ENCODE measurements at places on chromosomes 4 and X.

DNA sequence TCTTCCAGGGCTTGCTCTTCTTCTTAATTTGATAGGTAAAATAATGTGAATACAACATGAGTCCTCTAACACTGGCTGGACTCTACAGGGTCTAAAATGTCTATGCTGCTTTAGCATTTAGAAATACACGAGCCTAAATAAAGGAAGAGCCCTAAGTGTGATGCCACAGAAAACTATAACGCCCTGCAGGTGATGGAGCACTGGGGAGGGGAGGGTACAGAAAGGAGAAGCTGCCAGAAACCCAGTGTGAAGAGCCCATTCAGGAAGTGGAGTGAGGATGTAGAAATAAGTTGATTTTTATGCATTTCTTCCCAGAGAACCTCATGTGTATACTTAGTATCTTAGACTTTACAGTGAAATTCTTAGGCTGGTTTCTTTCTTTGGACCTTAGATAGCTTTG lies 83.4 kb downstream of the TNIP2 start:
- DNase-seq = no peak

DNA sequence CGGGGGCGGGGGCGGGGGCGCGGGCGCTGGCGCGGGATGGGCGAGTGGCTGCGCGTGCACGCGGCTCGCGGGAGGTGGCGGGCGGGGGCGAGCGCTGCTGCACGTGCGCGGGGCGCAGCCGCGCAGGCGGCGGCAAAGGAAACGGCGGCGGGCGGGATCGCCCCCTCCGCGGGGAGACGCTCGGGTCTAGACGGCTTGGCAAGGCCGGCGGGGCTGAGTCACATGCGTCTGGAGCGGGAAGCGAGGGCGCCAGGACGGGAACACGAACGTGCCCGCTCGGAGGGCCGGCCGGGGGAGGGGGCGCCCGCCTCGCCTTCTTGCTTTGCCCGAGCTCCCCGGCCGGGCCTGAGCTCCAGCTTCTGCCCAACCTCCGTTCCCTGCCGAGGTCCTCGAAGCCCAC lies 4.3 kb upstream of the HAUS7 start:
- DNase-seq = peak; percentile 36

DNA sequence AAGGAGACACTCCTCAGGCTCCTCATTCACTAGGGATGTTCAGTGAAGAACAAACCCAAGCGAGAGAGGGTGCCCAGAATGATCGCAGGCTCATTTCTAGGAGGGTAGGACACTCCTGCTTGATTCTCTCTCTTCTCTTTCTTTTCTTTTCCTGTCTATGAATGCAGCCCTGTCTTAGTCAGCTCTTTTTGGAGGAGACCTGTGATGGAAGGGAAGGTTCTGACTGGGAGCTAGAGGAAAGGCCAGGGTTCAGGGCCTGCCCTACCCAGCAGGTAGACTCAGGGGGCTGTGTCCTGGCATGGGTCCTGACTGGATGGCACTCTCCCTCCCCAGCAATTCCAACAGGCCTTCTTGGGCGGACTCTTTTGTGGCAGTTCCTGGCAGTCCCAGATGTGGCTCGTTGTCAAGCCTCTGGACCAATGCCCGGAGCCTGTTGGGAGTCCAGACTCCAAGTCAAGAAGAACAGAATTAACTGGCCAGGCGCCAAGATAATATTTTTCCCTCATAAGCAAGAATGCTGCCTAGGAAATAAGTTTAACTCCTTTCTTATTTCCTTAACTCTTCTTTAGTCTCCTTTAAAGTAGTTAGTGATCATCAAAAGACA lies 139.4 kb upstream of the SCML1 start:
- no peak for DNase-seq

GRCh38 chr4:121740796-121741409 lies 24.1 kb downstream of the SMIM43 start:
- DNase-seq = no peak

DNA sequence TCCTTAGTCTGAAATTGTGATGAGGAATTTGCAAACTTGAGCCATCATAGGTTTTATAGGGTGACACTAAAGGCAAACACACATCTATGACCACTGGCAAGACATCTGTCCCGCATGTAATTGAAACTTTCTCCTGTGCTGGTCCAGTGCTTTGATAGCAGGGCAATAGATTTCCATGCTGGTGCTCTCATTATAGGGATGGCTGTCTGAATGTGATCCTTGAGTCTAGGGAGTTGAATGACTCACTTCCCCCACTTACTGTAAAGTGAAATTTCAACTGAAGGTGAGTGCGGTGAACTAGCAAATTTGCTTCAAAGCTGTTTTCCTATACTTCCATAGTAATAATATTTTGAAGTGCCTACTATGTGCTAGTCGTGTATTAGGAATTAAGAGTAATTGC lies 1630.0 kb downstream of the STIM2 start:
- peak; percentile 35 for DNase-seq

DNA sequence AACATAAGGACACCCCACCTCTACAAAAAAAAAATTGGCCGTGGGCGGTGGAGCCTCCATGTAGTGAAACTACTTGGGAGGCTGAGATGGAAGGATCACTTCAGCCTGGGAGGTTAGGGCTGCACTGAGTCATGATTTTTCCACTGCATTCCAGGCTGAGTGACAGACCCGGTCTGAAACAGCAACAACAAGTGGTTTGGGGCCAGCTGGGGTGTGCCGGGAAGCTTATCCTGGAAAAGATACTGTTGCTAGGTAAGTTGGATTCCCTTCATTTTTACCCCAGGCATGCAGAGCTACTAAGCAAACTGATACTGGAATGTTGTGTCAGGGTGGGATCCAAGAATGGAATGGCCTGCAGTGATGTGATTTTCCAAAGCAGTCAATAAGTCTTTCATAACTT lies 57.0 kb downstream of the XAGE2 start:
- DNase-seq = no peak

GRCh38 chr4:140326395-140326993 lies 47.0 kb upstream of the SCOC start:
- peak; percentile 59 for DNase-seq

DNA sequence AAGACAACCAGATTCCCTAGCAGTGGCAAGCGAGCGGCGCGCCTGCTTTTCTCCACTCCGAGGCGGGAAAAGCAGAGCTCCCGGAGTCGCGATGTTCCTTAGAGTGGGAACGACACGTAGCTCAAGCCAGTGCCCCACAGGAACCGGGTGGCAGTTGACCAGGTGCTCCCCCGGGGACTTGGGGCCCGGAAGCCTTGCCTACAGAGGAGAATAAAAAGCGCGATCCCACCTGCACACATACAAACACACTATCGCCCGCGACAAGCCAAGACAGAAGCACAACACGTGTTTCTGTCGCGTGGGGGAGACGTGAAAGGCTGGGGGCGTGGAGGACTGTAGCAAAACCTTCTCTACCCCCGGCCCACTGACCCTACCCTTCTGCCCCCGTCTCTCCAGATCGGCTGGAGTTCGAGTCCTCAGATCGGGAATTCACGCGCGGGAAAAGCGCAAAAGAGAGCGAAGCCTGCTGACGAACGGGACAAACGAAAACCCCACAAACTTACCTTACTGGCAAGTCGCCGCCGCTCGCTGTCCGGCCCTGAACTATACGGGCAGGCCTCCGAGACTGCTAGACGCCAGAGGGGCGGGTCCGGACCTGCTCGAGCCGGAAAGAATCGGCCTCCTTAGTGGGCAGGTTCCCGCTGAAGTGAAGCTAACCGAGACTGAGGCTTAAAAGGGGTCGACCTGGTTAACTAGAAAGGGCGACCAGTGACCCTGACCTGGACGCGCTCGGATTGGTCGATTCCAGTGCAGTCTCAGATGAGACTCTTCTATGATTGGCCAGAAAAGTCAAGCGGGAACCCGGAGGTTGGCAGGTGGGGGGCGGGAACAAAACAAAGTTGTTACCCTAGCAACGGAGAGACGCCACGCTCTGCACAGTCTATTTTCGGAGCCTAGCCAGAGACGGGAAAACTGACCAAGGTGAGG lies at the start of the genes DNAAF6 and NUP62CL:
TSS of gene DNAAF6 (plus strand) at position 842 of the 927 bp plus-strand sequence. CDS start 6,265 bp downstream, outside the sequence.
TSS of gene NUP62CL (minus strand) at position 664 of the 927 bp plus-strand sequence. CDS start 31,287 bp downstream, outside the sequence.
- DNase-seq = peak; percentile 70

DNA sequence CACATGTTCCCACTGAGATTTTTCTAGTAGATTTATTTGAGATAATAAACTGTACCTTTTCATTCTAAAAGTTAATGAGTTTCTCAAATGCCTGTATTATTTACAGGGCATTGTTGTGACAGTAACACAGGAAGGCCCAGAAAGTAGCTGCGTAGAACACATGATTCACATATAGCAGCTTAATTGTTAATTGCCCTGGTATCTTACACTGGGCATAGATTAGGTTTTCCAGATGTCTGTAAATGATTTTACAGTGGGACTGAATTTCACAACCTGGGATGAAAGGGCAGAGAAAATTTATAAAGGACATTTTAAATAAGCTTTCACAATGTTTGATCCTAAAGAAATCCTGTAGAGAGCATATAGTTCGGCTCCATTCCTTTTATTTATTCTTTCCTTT lies 27.6 kb downstream of the UGT8 start:
- no peak for DNase-seq

DNA sequence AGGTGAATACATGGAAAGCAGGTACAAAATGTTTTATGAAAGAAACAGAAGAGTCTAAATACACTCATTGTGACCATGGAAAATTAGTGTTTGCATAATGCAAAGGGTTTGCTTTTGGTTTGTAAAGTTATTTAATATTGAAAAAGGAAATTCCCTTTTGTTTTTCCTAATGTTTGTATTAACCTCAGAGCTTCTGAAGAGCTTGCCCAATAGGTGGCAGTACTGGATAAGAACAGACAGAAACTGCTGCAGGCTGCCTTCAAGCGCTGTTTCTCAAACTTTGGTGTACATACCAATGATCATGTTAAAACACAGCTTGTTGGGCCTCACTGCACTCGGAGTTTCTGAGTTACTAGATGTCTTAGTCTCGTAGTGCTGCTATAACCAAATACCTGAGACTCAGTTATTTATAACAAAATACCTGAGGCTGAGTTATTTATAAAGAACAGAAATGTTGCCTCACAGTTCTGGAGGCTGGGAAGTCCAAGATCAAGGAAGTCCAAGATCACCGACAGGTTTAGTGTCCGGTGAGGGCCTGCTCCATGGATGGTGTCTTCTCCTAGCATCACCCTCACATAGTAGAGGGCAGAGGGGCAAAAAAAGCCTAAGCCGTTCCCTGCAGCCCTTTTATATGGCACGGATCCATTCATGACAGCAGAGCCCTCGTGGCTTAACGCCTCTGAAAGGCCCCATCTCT lies 54.2 kb downstream of the SUPT20HL2 start:
- DNase-seq = peak; percentile 67

- no peak for DNase-seq
Measured at GRCh38 chrX:5829469-5829868, 399.2 kb downstream of the NLGN4X start.

- no peak for DNase-seq
Measured at GRCh38 chrX:50700921-50701320, 113.1 kb downstream of the SHROOM4 start.

DNA sequence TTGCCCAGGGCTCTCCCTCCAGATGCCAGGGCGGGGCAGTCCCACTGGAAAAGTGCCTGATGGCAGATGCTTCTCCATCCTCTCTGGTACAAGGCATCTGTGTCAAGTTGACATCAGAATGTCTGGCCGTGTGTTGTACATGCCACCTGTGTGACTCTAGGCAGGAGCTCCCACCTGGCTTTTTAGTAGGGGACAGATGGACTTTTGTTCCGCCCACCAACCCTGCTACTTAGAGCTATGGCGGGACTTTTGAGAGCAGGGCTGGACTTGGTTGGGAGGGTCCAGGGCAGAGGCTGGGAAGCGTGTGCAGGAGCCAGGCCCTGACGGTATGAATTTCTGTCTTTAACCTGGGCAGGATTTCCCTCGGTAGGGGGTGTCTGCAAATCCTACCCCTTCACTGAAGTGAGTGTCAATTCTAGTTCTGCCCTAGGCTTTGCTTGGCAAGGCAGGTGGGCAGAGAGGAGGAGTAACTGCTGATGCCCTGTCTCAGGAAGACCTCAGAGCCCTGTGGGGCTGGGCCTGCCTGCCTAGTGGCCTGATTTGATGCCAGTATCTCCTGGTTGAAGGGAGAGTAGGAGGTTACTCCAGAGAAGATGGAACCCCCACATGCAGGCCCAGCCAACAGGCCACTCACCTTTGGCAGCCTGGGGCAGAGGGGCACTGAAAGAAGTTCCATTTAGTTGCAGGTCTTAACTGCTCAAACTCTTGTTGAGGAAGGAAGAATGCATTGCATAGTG lies 99.1 kb downstream of the PJA1 start:
- DNase-seq = no peak

- DNase-seq = no peak
Measured at GRCh38 chrX:149829751-149830191, 48.0 kb downstream of the MAGEA9 start.

DNA sequence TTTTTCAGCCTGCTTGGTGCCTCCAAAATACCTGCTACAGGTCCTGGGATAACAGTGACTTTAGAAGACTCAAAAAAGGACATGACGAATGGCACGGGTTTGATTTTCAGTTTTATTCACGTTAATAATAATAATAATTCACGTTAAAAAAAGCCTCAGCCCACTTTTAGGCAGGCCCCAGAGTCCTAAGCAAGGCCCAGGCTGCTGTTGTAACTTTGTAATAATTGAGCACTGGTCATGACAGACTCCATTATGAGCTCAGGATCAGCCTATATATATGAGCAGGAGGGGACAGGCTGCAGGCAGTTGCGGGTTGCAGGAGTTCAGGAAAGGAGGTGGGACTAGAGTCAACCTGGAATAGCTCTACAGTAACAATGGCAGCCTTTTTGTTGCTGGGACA lies at the start of gene TMEM31:
TSS of gene TMEM31 (plus strand) at position 301 of the 400 bp plus-strand sequence. CDS start 1,350 bp downstream, outside the sequence.
- DNase-seq = no peak

DNA sequence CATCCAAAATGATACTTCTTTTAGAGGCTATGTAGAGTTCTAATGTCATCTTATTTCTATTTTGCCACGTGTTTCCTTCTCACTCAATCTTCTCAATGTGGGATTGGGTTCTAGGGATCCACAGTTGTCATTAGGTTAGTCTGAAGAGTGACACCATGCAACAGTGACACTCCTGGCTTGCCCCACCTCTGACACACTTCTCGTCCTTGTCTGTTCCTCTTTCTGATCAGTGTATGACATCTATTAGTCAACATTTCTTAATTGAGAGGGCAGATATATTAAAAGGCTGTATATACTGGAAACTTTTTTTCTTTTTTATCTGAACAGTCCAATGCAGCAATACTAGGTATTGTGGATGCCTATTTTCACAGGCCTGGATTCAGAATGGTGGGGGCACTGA lies 67.6 kb upstream of the GYPA start:
- no peak for DNase-seq

- no peak for DNase-seq
Measured at GRCh38 chr4:187565416-187565815, 430.2 kb upstream of the ZFP42 start.

- DNase-seq = no peak
Measured at GRCh38 chr4:8915201-8916200, 43.9 kb upstream of the HMX1 start.

GRCh38 chr4:145871209-145871608 lies 67.4 kb downstream of the ZNF827 start:
- DNase-seq = no peak

DNA sequence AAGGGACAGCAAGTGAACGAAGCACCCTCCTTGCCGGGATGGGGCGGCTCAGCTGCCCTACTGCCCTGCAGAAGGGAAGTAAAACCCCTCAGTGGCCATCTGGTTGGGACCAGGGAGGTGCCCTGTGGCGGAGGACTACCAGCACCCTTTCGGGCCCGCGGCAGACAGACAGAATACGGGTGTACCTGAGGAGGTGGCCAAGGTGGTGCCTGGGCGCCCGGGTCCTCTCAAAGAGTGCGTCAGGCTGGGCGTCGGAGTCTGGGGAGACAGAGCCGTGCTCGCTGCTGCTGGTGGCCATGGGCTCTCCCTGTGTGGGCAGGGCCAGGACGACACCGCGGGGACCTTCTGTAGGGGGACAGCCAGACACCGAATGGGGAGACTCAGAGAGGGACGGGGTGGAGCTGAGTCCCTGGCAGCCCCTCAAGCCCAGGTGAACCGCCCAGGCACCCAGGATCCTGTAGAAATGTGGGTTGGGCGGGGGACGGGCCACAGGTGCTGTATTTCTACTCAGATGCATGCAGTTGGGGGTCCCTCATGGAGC lies 29.7 kb downstream of the PDHA1 start:
- no peak for DNase-seq

All from PC-3 (cell line).